ENCODE measurements at places on chromosomes 1 and 21. TPM values are rescaled to one million over a fixed set of nuclear protein-coding genes. Genes with fewer than 3 reads are reported as not detected.

DNA sequence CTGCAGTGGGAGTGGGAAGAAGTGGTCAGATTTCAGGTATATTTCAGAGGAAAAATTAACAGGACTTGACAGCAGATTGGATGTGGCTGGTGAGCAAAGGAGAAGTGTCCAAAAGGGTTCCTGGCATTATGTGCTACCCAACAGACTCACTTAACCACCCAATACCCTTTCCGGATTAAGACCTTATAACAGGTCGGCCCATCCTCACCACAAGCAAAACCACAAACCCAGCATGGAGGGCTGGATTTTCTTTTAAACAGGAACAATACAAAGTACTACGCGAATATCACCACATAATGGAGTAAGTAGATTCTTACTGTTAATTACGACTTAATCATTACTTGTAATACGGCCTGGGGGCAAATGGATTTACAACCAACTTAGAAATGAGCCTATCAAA lies 59.2 kb downstream of the WDR64 start:
- H3K4me3 ChIP-seq = no peak overlapping the region
- peaks cover 44% of the 10 kb centered on the region for H3K4me1 ChIP-seq
- no peak for DNase-seq
- peak overlapping the region; percentile 4 for H3K27ac ChIP-seq

DNA sequence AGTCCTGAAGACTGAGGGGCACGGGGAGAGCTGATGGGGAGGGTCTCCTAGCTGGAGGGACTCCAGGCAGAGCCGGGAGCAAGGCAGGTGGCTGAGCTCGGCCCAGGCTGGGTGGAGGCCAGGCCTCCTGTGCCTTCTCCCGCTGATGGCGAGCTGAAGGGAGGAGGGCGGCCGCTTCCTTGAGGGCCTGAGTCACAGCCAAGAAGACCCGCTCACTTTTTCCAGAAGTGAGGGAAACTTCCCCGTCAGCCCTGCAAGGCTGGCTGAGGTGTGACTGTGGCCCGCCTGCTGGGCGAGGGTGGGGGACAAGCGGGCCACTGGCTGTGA lies 1.7 kb upstream of the VWA1 start:
- H3K27me3 ChIP-seq = no peaks in the 10 kb centered on the region
- H3K27ac ChIP-seq = no peak overlapping the region
- DNase-seq = no peak
- no peak overlapping the region for H3K4me3 ChIP-seq
- no peaks in the 10 kb centered on the region for H3K36me3 ChIP-seq

DNA sequence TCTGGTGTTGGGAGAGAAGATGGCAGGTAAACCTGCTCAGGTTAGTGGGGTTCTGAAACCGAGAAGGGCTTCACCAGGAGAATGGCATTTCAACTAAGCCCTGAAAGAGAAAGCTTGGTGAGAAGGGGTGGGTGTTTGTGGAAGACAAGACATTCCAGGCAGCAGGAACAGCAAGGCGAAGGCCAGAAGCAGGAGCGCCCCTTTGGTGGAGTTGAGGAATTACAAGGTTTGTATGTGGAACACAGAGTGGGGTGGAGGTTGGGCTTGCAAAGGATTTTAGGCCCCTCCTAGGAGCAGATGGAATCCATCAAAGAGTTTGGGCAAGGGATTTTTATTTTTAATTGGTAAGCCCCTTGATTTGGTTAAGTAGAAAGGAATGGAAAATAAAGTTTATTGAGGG lies 24.8 kb upstream of the ELOA start:
- DNase-seq = peak; percentile 61
- peaks cover 16% of the 10 kb centered on the region for H3K4me1 ChIP-seq
- H3K36me3 ChIP-seq = peaks cover 19% of the 10 kb centered on the region
- no peak overlapping the region for H3K4me3 ChIP-seq
- H3K27me3 ChIP-seq = no peaks in the 10 kb centered on the region

GRCh38 chr1:47948126-47948525 lies 49.1 kb downstream of the TRABD2B start:
- H3K4me1 ChIP-seq = peaks cover 6% of the 10 kb centered on the region
- no peaks in the 10 kb centered on the region for H3K36me3 ChIP-seq
- H3K27ac ChIP-seq = no peak overlapping the region
- H3K27me3 ChIP-seq = no peaks in the 10 kb centered on the region
- DNase-seq = peak; percentile 38

DNA sequence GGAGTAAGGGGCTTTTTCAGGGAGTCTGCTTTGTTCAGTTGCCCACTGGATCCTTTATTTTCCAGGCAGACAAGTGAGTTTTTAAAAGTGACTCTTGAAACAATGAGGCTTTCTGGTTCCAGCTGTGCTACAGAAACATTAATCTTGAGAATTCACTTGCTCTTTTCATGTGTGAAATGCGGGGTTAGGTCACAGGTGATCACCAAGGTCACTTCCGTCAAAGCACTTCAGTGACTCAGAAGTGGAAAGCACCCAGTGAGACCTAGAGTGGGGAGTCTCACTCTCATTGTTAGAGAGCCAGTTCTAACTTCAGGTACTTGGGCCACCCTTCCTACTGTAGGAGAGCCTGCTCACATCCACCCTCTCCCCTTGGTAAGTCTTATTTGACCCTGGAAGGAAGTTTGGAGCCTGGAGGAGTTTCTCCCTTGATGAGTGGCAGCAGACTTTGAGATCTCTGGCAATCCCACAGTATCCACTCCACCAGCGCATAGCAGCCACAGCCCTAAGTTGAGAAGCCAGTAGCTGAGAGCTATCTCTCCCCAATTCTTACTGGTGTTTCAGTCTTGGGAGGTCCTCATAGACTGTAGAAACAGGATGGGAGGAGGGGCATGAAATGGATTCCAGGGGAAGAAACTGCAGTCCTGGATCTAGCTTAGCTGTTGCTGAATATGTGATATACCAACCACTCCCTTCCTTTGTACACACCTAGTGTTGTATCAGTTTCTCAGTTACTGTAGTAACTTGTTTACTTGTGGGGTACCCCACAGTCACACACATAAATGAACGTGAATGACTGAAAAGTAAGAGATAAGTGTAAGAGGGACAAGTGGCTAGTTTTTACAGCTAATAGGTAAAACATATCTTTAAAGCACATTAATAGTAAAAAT lies 3.1 kb downstream of the TACSTD2 start:
- H3K4me3 ChIP-seq = peak overlapping the region; percentile 89
- H3K36me3 ChIP-seq = no peaks in the 10 kb centered on the region
- peaks cover 29% of the 10 kb centered on the region for H3K4me1 ChIP-seq
- peak; percentile 69 for DNase-seq
- no peaks in the 10 kb centered on the region for H3K27me3 ChIP-seq

GRCh38 chr1:44417351-44418021 lies 12.4 kb downstream of the RNF220 start:
- DNase-seq = no peak
- H3K4me1 ChIP-seq = peaks cover 10% of the 10 kb centered on the region
- H3K36me3 ChIP-seq = no peaks in the 10 kb centered on the region
- H3K4me3 ChIP-seq = no peak overlapping the region

- H3K36me3 ChIP-seq = no peaks in the 10 kb centered on the region
- H3K4me1 ChIP-seq = peaks cover 32% of the 10 kb centered on the region
- DNase-seq = no peak
- no peak overlapping the region for H3K27ac ChIP-seq
- H3K4me3 ChIP-seq = no peak overlapping the region
These were observed 172.5 kb downstream of the IER5 start for GRCh38 chr1:181260994-181261393.

DNA sequence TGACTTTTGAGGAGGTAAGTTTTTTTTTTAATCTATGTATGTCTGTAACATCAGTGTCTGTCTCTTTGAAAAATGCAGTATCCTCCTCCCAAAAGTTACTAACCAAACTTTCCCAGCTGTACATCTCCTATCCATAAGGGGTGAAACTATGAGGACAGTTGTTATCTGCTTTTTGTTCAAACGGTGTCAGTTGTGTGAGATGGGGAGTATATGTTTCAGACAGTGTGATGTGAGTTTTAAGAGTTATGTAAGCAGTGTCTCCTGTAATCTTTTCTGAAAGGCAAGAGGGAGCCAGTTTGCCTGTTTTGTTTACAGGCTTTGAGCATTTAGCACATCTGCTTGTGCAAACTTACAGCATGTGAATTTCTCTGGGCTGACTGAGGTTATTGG lies 34.8 kb upstream of the CACYBP start:
- H3K4me3 ChIP-seq = no peak overlapping the region
- no peaks in the 10 kb centered on the region for H3K27me3 ChIP-seq
- peaks cover 26% of the 10 kb centered on the region for H3K4me1 ChIP-seq
- H3K27ac ChIP-seq = no peak overlapping the region
- DNase-seq = no peak

Gene LINGO4
- total RNA-seq = 0.10 TPM
